Sigmoid colon (tissue), 7 donors: ENCODE measurements at places on chromosomes 3 and 15. TPM values are rescaled to one million over a fixed set of nuclear protein-coding genes. Genes with fewer than 3 reads are reported as not detected.

DNA sequence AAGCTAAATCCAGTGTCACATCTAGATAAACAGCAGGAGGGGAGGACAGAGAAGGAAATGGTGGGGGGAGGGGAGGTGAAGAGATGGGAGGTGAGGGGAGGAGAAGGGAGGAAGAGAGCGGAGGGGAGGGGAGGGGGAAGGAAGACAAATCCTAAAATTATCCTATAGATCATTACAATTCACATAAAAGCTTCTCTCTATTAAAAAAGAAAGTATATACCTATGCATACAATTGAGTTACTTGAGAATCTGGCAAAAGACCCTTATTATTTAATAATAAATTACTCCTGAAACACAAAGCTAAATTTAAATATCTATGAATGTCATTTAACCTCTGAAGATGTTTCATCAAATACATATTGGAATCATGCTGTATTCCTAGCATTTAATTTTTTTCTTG lies 303.9 kb downstream of the MAGI1 start:
- DNase-seq, result no peak

- DNase-seq, result no peak
Observed at GRCh38 chr15:55937040-55937439, 56.4 kb downstream of the NEDD4 start.

The FAH gene
- 11.5 TPM for total RNA-seq

DNA sequence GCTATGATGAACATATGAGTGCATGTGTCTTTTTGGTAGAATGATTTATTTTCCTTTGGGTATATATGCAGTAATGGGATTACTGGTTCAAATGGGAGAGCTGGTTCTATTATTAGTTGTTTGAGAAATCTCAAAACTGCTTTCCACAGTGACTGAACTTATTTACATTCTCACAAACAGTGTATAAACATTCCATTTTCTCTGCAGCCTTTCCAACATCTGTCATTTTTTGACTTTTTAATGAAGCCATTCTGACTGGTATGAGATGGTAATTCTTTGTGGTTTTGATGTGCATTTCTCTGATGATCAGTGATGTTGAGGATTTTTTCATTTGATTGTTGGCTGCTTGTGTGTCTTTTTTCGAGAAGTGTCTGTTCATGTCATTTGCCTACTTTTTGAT lies 1124.2 kb downstream of the NAALADL2 start:
- no peak for DNase-seq

The UBE3A gene
- total RNA-seq, result 72.4 TPM

GRCh38 chr15:61840090-61840489 lies 220.2 kb downstream of the VPS13C start:
- no peak for DNase-seq

The SLC22A13 gene
- not detected for total RNA-seq
